Activated CD4-positive, alpha-beta T cell treated with anti-CD3 and anti-CD28 coated beads, Interleukin-2, amount 50 U/mL, for 48 hours (primary cell): ENCODE measurements at places on chromosomes 6 and 20.

- no peak for DNase-seq
Observed at GRCh38 chr6:3966426-3966825, 112.5 kb downstream of the FAM217A start.

DNA sequence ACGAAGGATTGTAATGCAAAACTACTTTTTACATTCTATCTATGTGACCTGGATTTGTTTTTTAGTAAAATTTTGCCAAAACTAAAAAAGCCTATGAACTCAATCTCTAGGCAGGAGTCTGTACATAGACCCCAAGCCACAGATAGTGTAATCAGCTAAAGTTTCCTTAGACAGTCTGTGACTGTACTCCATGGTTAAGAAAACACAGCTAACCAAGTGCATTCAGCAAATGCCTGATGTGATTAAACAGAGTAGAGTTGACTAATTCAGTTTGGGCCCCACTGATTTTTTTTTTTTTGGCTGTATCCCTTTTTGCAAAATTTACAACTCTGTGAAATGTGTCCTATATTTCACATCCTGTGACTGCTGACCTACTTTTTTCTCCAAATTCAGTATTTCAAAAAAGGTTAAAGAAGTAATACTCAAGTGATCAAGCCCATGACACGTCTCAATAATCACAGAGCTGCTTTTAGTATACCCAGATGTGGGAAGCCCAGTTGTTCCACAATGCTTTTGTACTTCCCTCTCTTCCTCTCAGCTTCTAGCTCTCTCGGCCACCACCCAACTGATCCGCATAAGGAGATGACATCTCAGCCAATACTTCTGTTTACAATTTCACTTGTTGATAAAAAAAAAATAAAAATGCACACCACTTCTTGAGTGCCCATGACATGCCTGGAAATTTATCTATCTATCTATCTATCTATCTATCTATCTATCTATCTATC is 108.8 kb upstream of the TBX18 start:
- no peak for DNase-seq

DNA sequence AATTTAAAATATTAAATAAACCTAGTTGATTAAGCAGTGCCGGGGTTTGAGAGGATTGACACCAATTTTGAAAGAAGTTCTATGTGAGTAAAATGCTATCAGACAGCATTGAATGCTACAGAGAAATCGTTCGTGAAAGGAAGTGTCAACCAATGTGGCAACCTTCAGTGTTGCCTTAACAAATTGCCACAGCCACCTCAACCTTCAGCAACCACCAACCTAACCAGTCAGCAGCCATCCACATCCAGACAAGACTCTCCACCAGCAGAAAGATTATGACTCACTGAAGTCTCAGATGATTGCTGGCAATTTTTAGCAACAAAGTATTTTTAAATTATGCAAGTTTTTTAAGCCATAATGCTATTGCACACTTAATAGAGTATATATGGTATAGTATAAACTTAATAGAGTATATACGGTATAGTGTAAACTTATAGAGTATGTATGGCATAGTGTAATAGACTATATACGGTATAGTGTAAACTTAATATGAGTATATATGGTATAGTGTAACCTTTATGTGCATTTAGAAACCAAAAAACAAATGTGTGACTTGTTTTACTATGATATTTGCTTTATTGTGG is 65.3 kb upstream of the ID4 start:
- no peak for DNase-seq

GRCh38 chr20:11207749-11208502 is 534.1 kb upstream of the JAG1 start:
- no peak for DNase-seq

DNA sequence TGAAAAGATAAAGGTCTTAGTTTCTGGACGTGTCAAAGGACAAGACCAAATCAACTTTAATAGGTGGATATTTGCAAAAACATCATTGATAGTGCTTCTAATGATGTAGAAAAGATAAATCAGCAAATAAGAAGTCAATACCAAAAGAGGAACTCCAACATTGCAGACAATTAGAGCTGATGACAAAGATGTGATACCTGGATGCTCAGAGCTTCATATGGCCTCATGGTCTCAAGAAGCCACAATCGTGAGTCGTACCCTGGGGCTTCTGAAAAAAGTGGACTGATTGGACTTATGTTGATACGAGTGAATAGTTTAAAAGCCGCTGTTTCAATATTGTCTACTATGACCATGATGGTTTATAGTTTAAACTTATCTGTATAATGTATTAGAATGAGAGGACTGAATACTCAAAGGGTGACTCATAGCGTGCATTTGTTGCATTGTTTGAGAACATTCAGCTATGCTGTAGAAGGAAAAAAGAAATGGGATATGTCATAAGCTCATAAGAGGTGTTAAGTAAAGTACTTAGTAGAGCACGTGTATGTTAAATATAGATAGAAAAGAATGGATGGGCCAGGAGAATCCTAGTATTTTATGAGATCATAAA is 54.6 kb upstream of the RIPOR2 start:
- DNase-seq: no peak

DNA sequence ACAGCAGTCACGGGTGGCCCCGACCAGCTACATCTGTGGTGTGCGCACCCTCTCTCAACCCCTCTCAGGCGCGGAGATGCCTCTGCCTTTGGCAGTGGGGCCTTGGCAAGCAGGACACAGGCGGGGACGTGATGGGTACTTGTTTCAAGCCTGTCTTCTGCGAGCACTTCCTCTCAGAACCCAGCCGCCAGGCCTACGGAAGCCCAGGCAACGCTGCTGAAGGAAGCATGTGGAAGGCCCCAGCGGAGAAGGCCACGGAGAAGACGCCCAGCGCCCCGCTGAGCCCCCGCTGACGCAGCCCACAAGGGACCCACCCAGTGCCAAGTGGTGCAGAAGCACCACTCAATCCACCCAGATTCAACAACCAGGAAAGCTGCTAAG is 13.0 kb downstream of the SERPINB6 start:
- no peak for DNase-seq

DNA sequence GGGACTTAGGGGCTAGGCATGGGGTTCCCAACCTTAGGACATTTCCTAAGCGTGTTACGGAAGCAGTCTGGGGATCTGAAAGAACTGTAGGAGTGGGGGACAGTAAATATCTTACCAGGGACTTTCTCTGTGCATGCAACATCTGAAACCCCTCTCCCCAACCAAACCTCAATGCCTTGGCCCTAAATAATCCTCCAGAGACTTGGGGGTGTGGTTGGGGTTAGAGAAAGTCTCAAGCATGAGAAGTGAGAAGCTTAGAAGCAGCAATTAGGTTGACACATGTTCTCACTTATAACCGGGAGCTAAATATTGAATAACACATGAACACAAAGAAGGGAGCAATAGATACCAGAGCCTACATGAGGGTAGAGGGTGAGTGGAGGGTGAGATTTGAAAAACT is 74.7 kb downstream of the HTR1E start:
- no peak for DNase-seq

- no peak for DNase-seq
Observed at GRCh38 chr20:47292581-47292980, 63.9 kb downstream of the ZMYND8 start.

DNA sequence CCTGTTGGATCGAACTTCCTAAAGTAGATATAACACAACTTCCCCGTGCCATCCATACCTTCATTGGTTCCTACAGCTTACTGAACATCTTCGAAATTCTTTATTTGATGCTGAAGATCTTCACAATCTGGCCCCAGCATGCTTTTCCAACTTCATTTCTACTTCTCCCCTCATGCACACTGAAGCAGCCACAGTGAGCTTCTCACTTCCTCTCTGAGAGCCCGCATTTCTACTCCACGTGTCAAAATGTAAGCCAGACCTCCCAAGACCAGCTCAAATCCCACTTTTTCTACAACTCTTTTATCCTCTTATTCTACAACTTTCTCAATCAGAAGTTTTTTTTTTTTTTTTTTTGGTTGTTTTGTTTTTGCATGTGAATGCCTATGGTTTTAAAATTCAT is 254.7 kb downstream of the GMPR start:
- no peak for DNase-seq

GRCh38 chr6:22145823-22146677 is 150.8 kb downstream of the PRL start:
- no peak for DNase-seq

GRCh38 chr20:5753814-5754213 is 3.6 kb downstream of the SHLD1 start:
- DNase-seq: no peak

DNA sequence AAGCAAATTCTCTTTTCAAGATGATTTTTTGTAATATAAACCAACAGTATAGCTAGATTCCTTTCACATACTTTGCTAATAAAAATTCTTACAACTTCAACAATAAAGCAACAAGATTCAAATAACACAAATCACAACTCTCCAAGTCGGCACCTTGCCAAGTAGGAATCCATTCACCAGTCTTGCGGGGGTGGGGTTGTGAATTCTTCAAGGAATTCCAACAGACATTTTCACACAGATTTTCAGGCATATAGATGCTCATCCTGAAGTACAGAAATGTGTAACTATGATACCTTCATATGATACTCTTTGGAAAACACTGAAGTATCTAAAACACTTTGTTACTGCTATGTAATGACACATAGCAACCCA is 36.5 kb downstream of the SCML4 start:
- DNase-seq: no peak

DNA sequence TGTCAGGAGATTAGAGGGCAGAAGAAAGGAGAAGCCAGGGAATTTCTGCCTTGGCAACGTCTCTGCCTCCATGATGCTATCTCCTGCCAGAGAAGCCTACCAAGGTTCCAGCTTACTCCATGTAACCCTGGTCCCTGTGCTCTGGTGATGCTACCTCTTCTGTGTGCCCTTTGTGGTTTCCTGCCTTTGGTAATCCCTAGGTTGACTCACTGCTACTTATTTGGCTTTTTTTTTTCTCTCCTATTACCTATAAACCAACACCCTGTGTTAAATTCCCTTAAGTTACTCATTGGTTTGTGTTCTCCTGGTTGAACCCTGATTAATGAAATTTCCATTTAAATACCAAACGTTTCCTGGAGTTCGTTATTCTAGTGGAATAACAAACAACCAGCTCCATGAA is 527.8 kb upstream of the FLRT3 start:
- no peak for DNase-seq

DNA sequence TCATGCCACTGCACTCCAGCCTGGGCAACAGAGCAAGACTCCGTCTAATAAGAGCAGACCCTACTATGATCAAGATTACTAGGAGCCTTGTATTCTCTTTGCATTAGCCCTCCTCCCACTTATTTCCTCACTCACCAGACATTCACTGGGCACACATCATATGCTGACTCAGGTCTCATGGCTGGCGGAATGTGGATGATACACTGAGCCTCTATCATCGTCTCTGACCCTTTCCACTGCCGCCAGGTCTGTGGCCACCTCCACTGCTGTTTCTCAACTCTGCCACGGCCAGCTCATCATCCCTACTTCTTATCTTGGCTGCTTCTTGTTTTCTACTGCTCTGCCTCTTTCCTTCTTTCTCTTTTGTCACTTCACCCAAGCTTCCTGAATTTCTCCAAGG is 161.0 kb downstream of the BACH2 start:
- DNase-seq: no peak

- DNase-seq: no peak
Observed at GRCh38 chr6:110270165-110270564, 88.0 kb downstream of the METTL24 start.

- DNase-seq: no peak
Observed at GRCh38 chr6:152893187-152893586, 89.7 kb downstream of the FBXO5 start.

DNA sequence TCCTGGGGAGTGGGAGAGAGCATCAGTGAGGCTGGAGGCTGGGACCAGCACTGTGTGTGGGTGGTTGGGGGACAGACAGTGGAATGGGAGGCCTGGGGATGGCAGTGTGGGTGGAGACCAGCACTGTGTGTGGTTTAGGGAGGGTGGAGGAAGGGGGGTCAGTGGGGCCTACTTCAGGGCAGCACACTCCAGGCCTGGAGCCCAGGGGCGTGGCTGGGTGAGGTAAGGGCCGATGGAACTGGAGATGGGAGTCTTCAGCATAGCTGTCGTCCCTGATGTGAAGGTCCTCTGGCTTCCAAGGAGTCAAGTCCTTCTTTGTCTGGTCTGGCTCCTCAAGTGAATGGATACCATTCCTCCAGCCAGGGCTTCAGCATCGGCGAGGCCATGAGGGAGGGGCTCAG is 18.6 kb downstream of the KCNK17 start:
- no peak for DNase-seq

GRCh38 chr6:17392978-17393891 is at the start of gene CAP2:
CAP2 (plus strand) TSS chr6:17393595; CDS start chr6:17421556, 27,961 bp downstream.
- DNase-seq: peak; percentile 4

DNA sequence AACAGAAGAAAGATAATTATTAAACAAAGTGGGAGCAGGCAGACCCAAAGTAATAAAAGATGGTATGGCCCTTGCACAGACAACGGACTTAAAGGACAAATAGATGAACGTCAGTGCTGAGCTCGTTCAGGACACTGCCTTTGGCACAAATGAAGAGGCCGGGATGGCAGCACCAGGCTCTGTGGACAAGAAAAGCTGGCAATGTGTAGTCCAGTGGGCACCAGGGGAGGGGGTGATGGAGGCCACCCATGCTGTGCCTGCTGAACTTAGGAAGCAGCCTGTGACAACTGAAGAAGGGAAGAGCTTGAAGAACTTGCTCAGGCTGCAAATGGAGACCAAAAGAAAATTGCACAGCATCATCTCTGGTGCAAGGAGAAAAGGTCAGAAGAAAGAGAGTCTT is 131.0 kb downstream of the ANKRD60 start:
- no peak for DNase-seq
